ENCODE measurements at places on chromosomes 13 and 19.

DNA sequence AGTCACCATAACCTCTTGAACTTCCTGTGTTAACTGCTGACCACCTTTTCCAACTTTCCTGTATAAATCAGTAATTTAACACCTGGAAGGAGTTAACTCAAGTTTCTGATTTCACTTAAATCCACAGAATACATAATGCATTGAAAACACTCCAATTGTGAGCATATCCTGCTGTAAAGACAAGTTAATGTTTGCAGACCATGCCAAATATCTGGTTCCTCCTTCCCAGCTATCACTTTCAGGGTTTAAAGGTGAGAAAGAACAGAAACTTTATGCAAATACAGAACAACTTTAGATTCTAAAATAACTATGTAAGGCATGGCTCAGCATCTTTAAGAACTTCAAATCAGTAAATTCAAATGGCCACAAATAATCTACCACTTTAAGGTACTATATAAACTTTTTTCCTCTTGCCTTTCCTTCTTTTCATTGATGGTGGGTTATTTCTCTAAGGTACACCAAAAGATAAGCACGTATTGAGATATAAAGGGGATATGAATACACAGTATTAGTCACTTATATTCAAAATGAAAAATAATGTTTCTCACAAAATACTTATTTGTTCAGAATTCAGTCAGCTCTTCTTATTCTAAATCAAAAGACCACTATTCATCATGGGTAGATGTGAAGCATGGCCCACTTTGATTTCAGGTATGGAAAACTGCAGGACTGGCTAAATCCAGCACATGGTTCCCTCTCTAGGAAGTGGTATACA, 6.6 kb upstream of the TPTE2 start:
- DNase-seq = no peak

- DNase-seq = no peak
These were observed 96.3 kb downstream of the DACH1 start for GRCh38 chr13:71770710-71771109.

DNA sequence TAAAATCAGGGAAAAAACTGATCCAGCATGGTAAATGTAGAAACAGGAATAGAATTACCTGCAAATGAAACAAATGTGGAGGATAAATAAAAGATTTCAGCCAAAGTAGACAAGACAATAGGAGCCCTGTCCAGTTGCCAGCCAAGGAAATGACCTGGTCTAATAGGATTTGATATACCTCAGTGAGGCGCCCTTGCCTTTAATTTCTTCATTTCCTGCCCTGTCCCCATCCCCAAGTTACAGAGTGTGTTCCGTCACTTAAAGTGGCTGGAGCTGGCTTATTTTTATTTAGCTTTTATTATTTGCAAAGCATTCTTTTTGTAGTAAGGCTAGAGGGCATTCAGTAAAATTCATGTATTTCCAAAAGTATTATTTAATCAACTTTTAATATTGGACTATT, 1022.0 kb downstream of the EFNB2 start:
- DNase-seq = no peak

DNA sequence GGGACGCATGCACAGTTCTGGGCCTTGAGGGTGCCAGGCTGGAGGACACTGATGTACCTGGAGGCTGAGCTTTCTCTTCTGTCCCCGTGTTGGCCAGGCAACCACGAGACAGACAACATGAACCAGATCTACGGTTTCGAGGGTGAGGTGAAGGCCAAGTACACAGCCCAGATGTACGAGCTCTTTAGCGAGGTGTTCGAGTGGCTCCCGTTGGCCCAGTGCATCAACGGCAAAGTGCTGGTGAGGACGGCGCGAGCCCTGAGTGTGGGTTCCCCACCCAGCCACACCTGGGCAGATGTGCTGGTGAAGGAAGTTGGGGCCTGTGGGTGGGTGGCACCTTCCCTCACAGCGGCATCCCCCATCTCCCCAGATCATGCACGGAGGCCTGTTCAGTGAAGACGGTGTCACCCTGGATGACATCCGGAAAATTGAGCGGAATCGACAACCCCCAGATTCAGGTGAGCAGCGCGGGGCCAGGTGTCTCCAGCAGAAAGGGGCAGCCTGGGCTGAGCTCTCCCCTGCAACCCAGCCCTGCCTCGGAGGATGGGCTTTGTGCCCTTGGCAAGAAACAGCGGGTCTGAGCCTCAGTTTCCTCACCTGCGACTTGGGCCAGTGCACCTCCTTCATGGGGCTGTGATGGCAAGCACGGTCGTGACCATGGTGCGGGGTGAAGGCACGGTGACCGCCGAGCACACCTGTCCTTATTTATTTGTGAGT, 26.2 kb downstream of the CCDC8 start:
- DNase-seq = no peak

DNA sequence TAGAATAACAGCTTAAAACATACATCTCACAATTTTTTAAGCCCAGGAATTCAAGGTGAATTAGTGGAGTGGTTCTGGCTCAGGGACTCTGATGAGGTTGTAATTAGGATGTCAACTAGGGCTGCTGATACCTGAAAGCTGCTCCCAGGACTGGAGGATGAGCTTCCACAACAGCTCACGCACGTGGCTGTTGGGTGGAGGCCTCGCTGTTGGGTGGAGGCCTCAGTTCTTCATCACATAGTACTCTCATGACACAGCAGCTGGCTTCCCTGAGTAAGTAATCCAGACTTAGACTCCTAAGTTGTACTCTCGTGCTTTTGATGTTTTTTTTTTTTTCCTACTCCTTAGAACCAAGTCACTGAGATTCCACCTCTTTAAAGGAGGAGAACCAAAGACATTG, 577.1 kb upstream of the PRR20A start:
- no peak for DNase-seq

DNA sequence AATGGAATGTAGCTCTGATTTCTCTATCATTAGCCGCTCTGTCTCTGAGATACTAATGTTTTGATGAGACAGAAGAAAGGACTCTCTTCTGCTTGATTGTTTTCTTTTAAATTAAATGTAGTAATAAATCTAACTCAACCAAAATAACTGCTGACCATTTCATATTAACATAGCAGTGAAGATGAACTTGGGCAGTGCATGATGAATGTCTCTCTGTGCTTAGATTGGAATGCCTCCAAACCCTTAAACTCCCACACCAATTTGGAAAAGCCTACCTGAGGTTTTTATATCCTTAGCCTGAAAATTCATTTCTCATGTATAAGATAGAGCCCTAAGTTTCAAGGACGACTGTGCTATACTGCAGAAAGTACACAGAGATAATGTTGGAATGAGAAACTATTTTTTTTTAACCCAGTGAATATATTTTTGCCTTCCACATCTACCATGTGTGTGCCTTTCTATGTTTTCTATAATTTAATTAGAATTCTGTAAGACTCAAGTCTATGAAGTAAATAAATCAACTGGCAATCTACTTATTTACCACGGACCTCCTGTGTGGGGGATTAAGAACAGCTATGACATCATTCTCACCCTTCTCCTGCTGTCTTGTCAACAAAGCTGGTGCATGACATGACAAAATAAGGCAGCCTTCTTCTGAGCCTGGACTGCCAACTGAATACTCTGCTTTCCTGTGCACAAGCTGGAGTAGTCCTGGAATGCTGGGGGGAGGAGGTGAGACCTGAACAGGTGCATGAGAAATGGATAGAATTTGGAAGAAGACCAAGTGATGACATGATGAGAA, 155.5 kb downstream of the FGF9 start:
- no peak for DNase-seq

DNA sequence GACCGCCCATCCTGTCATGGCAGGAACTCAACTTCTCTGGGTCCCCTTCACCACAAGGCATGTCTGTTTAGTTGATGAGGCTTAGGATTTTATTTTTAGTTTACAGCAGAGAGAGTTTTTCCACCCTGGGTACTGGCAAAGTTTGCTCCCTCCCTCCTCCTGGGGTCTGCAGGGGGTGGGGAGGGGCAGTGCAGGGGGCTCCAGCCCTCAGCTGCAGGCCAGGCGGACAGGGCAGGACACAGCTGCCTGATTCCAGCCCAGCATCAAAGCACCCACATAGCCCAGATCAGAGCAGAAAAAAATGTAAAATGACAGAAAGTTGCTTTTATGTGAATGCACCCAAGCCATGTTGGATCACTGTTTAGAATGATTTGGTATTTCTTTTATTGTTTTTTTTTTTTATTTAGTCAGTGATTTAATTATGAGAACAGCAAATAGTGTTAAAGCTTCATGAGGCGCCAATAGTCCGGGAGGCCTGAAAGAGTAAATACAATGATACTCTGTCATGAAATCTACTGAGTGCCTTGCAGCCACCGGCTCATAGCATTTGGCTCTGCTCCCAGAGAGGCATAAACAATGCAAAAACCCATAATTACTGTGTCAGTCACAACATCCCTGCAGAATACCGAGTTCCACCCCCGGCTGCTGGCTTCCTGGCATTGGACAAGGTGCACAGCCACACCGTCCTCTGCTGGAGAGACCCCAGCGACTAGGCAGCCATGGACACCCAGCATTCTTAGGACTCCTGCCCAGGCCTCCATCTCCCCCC, 923.5 kb downstream of the UQCRFS1 start:
- no peak for DNase-seq

DNA sequence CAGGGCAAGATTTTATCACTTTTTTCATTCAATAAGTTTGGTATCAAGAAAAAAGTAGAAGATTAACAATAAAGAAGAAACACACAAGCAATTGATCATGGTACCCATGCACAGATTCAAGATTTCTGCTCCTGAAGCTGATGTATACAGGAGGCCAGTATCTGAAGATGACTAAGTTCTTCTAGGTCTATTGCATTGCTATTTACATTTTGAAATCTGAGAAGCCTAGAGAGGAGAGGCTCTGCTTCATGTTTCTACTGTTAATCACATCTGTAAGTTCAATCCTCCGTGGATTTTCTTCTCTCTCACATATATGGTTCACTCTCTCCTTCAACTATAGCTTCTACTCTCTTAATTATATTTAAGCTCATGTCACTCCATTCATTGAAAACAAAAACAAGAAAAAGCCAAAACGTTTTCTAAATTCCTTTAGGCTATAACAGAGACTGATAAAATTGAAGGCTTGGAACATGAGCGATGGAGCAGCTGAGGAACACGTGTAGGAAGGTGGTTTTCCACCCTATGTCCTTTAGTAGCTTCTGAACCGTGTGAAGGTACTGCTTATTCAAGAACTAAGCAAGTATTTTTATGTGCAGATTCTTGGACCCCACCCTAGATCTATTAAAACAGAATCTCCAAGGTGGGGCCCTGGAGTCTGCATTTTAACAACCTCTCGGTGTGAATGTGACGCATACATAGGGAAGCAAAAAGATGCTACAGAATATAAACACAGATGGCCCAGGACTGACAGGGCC, 198.2 kb downstream of the EFNB2 start:
- DNase-seq = no peak

DNA sequence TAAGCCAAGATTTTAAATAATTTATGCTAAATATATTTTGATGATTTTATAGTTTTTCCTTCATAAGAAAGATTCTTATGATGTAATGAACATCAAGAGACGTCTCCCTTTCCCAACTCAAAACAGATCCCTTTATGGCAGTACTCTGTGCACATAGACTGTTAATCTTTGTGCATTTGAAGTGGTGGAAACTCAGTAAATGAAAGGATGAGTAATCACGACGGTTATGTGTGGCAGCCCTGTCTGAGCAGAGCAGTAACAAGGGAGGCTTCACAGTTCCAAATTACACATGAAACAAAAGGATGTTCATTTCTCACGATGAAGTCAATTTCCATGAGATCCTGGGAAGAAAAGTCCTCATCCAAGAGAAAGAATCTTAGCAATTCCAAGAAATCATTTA, 498.1 kb downstream of the KLF5 start:
- DNase-seq = no peak

DNA sequence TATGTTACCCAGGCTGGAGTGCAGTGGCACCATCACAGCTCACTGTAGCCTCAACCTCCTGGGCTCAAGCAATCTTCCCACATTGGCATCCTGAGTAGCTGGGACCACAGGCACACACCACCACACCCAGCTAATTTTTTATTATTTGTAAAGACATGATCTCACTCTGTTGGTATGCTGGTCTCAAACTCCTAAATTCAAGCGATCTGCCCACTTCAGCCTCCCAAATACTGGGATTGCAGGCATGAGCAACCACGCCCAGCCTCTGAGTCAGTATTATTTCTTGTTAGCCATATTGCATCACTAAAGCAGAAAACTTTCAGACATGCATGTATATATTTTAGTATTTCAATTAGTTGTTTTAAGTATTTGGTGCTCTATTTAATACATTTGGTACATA, 376.4 kb downstream of the GPC6 start:
- DNase-seq = no peak

- DNase-seq = no peak
These were observed 35.1 kb downstream of the ELF1 start for GRCh38 chr13:40983725-40984667.

GRCh38 chr13:47545201-47546024, 455.7 kb downstream of the SUCLA2 start:
- DNase-seq = no peak

DNA sequence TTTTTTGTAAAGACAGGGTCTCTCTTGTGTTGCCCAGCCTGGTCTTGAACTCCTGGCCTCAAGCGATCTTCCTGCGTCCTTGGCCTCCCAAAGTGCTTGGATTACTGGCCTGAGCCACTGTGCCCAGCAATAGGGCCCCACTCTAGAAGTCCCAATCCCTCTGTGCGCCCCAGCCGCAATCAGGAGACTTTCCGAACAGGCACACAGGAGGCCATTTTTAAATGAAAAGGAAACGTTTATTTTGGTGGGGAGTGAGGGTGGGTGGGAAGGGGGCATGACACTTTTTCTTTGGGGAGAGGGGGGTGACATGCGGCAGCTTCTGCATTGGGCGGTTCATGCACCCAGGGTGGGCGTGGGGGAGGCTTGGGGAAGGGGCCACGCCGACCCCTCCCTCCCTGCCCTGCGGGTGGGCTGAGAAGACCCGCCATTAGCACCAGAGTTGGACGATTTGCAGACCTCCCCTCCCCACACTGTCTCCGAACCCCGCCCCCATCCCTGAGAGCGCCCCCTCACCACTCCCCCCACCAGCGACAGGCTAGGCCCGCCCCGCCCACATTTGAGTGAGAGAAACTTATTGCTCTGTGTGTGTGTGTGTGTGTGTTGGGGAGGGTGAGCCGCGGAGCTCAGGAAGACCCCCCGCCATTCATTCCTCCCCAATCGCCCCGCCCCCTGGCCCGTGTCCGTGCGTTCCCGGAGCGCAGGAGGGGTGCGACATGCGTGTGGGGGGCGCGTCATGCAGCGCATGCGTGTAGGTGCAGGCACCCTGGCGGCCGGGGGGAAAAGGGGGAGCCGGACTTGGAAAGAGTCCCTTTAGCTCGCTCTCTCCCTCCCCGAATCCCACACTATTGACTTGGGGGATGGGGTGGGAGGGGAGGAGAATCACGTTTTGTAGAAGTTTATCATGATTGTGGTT, 17.2 kb downstream of the KCNC3 start:
- no peak for DNase-seq

DNA sequence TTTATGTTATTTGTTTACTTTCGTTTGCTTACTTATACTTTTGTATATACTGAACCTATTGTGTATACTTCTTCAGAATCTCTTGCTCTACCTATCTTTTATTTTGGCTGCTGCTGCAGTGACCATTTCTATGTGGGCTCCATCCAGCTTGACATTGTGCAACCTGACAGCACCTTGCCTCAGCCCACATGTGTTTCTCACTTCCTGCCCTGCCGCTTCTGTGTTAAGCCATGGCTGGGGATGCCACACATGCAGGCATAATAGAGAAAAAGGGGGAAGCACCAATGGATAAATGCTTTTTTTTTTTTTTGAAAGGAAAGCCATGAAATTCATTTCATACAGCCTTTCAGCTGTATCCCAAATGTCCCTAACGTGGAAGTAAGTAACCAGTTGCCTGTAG, 147.6 kb downstream of the RBM26 start:
- no peak for DNase-seq

GRCh38 chr19:14062558-14062855, 631 bp upstream of the PALM3 start:
- DNase-seq = no peak

GRCh38 chr13:95477187-95477586, 75.3 kb upstream of the CLDN10 start:
- no peak for DNase-seq
